ENCODE measurements at places on chromosomes 6 and 20.

GRCh38 chr6:89489078-89489477 lies 56.1 kb downstream of the ANKRD6 start:
- DNase-seq: no peak

DNA sequence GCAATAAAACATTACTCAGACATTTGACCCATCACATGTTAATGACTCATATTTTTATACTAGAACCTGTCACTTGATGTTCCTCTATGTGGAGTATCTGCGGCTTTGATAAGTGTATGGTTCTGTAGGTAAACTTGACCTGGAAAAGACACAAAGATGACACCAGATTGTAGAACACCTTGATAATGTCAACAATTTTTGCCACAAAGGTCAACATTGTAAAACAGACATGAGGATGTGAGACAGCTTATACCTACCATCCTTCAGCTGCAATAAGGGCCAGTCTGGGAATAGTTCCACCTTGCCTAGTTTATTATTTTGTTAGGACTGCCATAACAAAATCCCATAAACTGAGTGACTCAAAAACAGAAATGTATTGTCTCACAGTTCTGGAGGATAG lies 202.4 kb downstream of the LMBRD1 start:
- no peak for DNase-seq

DNA sequence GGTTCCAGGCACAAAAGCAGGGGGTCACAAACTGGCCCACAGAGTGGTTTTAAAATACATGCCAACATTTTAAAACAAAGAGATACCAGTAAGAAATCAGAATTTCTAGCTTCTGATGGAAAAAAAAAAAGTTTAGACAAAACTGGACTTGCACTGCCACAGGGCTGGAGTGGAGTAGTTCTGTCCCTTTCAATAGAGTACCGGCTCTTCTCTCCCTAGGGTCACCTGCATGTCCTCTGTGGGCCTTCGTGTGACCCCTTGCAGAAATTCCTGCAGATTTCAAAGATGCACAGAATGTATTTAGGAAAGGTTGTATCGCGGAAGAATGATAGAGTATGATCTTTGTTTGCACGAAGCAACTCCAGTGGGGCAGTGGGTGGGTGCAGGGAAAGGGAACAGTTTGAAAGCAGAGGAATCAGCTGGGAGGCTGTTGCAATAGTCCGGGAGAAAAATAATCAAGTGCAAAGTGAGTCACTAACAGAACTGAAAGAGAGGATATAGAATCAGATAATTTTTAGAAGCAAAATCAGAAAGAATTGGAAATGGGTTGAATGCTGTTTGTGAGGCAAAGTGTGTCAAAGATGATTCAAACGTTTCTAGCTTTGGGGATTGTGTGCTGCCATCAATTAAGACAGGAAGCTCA lies 97.3 kb upstream of the STXBP5 start:
- DNase-seq: no peak

DNA sequence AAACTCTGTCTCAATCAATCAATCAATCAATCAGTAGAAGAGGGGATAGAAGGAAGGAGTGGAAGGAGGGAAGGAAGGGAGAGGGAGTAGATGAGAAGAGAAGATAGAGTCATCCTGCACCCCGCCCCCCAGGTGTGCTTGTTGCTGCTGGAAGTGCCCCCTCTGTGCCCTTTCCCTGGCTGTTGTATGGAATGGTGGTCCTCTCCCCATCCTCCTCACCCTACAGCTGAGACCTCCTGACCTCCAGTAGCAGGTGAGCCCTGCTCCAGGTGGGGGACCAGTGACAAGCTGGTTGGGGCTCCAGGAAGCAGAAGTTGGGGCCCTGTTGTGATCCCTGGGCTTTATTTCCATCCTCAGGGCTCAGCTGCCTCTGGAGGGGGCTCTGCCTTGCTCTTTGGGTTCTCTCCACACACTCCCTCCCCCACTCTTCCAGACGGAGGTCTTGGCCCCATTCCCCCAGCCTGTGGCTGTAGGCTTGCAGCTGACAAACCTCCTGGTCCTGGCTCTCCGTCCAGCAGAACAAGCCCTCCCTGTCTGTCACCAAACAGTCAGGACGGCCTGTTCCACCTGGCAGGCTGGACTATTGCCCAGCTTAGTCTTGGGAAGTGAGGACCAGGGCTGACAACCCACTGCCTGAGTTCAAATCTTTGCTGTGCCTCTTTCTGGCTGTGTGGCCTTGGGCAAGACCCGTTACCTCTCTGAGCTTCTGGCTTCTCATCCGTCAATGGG lies 26.0 kb upstream of the SCRT2 start:
- no peak for DNase-seq

All from stimulated activated CD4-positive, alpha-beta T cell treated with anti-CD3 and anti-CD28 coated beads, Interleukin-2, amount 100 ng/mL, for 4 hours (primary cell).